ENCODE measurements at places on chromosomes 12 and 14. TPM values are rescaled to one million over a fixed set of nuclear protein-coding genes. Genes with fewer than 3 reads are reported as not detected.

The TAS2R31 gene
- total RNA-seq = not detected

The MGP gene
- 11.2 TPM for total RNA-seq

The RIPK3 gene
- not detected for total RNA-seq

The AMN gene
- not detected for total RNA-seq

The GLS2 gene
- total RNA-seq = 0.71 TPM

The AKAP5 gene
- 1.2 TPM for total RNA-seq

The OTX2 gene
- not detected for total RNA-seq

The SLC4A8 gene
- 8.3 TPM for total RNA-seq

The OR4L1 gene
- total RNA-seq = not detected

The DENND5B gene
- 2.0 TPM for total RNA-seq

The PPM1H gene
- not detected for total RNA-seq

The ADGRD1 gene
- not detected for total RNA-seq

The RESF1 gene
- total RNA-seq = 17.3 TPM

Measured in myometrial cell (primary cell).